ENCODE measurements at places on chromosomes 2 and 18.

GRCh38 chr2:205323929-205324328 is 358.4 kb upstream of the NRP2 start:
- DNase-seq: no peak

GRCh38 chr18:63472380-63472779 is 4.4 kb upstream of the SERPINB5 start:
- no peak for DNase-seq

DNA sequence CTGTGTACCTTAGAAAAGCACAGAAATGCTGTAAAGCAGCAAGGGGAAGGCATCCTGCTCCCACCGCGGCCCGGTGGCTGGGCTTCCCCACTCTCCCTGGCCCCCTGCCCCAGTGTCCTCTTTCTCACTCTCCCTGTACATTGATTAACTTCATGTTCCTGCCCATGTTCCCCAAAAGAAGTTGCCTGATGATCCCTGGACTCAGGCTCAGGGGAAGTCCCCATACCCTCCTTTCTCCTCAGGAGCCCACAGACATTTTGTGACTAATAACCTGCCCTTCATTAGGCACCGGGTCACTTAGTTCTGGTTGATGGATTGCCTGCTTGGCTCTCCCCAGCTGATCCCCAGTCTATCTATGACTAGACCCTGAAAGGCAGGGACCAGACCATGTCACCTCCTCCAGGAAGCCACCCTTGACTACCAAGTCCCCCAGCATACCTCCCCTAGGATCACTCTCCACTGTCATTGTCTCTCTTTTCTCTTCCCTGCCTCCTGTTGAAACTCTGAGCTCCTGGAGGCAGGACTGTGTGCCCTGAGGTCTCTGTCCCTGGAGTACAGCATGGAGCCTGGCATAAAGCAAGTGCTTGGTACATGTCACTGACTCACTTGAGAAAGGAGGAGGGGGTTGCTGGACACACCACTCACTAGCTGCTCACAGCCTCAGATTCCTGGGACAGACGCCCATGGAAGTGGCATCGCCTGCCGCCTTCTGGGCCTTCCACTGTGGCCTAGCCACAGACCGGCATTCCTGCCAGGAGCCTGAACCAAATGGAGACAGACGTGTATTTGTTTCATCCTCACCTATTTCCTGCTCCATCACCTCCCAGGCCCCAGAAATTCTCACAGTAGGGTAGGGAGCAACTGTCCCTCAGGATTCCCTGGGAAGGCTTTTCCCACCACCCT is 13.5 kb downstream of the MALL start:
- DNase-seq: no peak

DNA sequence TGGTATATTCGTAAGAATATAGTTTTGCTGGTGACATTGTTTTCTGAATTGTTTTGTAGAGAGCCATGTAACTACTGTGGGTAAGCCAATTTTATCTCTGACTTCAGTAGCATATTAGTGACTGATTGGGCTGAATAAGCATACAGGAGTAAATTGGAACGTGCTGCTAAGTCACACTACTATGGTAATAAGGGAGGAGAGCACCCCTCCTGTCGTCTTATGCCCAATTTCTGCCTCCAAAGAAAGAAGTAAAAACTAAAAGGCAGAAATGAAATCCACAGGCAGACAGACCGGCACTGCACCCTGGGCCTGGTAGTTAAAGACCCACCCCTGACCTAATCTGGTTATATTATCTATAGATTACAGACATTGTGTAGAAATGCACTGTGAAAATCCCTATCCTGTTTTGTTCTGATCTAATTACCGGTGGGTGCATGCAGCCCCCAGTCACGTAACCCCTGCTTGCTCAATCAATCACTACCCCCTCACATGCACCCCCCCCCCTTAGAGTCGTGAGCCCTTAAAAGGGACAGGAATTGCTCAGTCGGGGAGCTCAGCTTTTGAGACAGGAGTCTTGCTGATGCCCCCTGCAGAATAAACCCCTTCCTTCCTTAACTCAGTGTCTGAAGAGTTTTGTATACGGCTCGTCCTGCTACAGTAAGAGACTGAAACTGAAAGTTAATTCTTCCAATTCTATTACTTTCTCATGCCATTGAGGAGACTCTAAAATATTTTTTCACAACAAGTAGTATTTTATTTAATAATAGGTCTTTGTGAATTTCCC is 167.0 kb downstream of the ZNF804A start:
- DNase-seq: no peak

- no peak for DNase-seq
These were observed 124.6 kb upstream of the CD302 start for GRCh38 chr2:159922563-159922962.

DNA sequence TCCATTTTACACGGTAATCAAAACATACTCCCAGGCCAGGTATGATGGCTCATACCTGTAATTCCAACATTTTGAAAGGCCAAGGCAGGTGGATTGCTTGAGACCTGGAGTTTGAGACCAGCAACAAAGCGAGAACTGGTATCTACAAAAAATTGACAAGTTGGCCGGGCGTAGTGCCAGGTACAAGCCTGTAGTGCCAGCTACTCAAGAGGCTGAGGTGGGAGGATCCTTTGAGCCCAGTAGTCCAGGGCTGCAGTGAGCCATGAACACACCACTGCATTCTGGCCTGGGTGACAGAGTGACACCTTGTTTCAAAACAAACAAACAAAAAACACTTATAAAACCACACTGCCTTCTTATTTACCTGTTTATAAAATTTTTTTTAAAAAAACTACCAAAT is 80.8 kb downstream of the GAREM1 start:
- DNase-seq: no peak

DNA sequence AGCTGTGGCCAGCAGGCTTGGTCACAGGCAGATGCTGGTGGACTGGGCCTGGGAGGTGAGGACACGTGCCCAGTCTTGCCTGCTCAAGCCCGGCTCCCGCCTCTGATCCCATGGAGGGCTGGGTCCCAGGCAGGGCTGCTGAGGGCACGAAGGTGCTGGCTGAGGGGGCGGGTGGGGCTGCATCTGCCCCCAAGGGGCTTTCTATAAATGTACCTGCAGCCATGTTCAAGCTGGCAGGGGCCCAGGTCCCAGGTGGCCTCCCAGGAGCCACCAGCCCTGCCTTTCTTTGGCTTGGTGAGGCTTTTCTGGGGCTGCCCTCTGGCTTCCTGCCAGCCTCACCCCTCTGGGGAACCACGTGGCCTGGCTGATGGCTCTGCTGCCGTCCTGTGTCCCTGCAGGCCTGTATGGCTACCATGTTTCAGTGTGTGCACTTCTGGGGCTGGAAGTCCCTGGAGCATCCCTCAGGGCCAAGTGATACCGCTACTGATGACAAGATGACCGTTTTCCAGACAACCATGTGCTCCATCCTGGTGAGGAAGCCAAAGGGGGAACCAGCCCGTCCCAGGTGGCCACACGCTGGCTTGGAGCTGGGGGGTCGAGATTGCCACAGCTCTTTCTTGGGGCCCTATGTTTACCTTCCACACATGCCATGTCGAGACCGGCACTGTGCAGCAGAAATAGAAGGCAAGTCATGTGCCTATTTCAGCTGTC is 23.2 kb downstream of the HJURP start:
- DNase-seq: no peak

DNA sequence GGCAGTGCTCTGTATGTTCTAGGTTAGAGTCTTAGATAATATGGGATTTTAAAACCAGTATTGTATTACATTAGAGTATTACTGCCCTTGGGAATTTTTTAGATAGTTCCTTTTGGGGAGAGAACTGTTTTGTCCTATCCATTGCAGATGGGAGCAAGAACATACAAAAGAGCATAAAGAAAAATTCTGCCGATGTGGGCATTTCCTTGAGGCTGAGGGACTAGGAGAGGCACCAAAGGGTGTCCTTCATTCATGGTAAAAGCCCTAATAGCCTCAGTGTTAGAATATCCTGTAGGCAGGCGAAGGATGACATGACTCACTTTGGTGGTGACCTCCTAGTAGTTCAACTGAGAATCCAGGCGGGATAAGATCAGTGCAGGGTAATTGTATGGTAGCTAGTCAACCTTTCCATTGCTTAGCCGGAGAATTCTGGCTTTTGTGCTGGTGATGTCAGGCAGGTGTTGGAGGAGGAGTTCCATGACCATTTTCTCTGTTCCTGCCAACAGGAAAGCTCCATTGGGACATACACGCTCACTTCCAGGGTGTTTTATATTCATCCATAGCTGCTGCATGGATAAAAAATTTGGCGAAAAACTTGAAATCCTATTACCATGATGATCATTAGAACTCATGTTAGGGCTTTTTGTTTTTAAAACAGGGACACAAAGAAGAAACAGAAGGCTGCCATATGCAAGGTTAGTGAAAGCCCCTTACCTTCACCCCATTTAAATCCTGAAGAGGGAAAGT is 28.1 kb downstream of the EPAS1 start:
- DNase-seq: no peak

DNA sequence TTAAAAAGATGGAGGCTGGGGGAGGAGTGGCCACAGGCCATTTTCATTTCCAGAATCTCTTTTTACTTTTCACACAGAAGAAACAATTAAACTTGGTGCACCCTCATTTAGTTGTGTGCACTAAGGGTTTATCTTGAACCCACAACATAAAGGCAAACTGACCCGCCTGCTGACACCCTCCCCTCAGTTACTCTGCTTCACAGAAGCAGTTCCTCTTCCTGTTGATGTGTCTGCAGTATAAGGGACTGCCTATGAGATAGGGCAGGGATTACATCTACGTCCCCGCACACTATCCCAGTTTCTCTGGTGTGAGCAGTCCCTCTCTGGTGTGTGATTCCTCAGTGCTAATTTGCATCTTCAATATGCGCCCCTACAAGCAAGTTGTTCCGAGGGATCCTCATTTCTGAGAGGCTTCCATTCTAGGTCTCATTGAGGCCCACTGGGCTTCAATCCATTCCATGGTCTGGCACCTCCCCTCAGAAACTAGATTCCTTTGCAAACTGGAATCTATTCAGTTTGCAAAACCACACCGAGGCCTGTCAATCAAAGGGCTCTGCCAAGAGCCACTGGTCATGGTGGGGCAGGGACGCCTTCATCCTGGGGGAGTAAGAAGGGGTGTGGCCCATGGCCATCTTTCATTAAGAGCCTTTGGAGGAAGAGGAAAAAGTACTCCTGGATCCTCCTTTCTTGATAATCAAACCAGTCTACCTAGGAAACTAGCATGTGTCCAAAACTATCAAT is 12.3 kb downstream of the CREG2 start:
- no peak for DNase-seq

DNA sequence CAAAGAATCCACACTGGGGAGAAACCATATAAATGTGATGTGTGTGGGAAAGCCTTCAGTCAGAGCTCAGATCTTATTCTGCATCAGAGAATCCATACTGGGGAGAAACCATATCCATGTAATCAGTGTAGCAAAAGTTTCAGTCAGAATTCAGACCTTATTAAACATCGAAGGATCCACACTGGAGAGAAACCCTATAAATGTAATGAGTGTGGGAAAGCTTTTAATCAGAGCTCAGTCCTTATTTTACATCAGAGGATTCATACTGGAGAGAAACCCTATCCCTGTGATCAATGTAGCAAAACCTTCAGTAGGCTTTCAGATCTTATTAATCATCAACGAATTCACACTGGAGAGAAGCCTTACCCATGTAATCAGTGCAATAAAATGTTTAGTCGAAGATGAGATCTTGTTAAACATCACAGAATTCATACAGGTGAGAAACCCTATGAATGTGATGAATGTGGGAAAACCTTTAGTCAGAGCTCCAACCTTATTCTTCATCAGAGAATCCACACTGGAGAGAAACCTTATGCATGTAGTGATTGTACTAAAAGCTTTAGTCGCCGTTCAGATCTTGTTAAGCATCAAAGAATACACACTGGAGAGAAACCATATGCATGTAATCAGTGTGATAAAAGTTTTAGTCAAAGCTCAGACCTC is 16.7 kb upstream of the ZSCAN30 start:
- no peak for DNase-seq

DNA sequence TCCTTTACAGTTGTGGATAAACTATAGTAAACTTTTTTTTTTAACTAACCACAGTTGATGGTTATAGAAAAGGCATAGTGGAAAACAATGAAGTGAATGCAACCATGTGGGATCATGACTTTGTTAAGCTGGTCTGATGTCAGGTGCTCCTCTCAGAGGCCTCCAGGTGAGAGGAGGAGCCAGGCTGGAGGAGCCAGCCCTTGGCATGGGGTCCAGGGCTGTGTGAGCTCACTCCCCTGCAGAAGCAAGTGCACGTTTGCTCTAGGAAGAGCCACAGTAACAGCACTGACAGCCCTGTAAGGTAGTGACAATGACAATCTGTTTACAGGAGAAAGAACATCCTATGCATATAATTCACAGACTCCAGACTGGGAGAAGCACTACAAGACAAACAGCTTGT is 5.7 kb downstream of the PPP1R7 start:
- DNase-seq: no peak

- no peak for DNase-seq
These were observed 55.1 kb downstream of the AAK1 start for GRCh38 chr2:69588403-69588802.

- no peak for DNase-seq
These were observed 112.3 kb downstream of the AGAP1 start for GRCh38 chr2:235606004-235606715.

GRCh38 chr2:161166538-161167409 is 6.5 kb downstream of the TANK start:
- DNase-seq: peak; percentile 74

DNA sequence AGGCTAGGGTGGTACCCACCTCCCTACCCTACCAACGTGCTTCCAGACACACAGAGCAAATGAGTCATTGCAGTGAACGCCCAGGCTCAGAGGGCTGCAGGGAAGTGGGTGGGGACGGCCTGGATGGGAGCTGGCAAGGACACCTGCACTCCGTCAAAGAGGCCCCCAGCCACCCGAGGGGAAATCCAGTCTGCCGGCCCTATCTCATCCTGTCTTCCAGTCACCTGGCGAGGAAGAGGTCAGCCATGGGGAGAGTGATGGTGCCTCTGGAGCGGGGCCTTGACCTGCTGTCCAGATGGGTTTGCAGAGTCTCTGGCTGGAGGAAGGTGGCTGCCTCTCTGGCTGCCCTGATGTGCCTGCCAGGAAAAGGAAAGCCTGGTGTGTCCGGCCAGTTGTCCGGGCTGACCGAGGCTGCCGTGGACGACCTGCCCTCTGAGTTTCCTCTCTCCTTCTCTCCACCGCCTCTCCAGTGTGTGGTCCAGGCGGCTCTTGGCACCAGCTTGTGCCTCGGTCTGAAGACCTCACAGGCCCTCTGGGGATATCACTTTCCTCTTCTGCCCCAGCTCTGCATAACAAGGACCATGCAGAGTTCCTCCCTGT is 209.7 kb upstream of the COPS8 start:
- no peak for DNase-seq

GRCh38 chr2:60629801-60630385 is 76.4 kb upstream of the BCL11A start:
- no peak for DNase-seq

- DNase-seq: no peak
These were observed 243.0 kb downstream of the CELF4 start for GRCh38 chr18:37322492-37323035.

GRCh38 chr2:84238907-84239306 is 220.2 kb downstream of the SUCLG1 start:
- DNase-seq: no peak

GRCh38 chr2:99728166-99728565 is 238.3 kb upstream of the REV1 start:
- no peak for DNase-seq

GRCh38 chr18:9243029-9243428 is 91.5 kb upstream of the TWSG1 start:
- no peak for DNase-seq

All from activated CD4-positive, alpha-beta T cell treated with anti-CD3 and anti-CD28 coated beads, Interleukin-2, amount 50 U/mL, for 24 hours (primary cell).